Activated CD4-positive, alpha-beta T cell treated with anti-CD3 and anti-CD28 coated beads, Interleukin-2, amount 50 U/mL, for 4 hours (primary cell): ENCODE measurements at places on chromosomes 5 and 9.

DNA sequence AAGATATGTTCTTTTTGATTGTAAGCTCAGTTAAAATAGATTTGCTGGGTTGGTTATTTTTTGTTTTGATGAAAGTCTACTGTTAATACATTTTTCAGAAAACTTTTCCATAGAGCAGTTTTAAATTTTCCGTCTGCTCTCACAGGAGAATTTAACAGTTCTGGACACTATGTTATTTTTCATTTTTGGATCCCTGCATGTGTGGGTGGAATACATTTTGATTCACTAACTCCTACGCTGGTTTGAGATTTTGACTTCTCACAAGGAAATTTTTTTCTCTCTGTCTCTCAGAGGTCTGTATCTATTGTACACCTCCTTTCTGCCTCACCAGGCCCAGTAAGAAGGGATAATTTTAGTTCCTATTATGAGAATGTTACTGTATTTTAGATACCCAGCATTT, 502.4 kb downstream of the CDH10 start:
- no peak for DNase-seq

DNA sequence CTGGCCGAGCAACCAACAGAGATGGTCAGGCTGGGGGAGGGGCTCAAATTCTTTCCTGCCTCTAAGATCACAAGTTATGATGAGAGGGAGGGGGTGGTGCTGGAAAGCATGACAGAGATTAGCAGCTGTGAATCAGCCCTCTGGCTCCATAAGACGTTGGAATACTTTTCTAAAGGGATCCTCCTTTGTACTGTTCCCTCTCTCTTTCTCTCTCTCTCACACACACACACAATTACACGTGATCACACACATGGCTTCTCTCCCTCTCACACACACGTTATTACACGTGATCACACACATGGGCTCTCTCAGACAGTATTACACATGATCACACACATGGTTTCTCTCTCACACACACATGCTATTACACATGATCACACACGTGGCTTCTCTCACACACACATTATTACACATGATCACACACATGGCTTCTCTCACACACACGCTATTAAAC, at the start of gene SLC45A2:
SLC45A2 (minus strand) TSS at position 23 of the 454 bp plus-strand sequence. CDS start 110 bp downstream, outside the sequence.
- DNase-seq = no peak

GRCh38 chr5:17118631-17119030, 98.8 kb upstream of the BASP1 start:
- DNase-seq = no peak

DNA sequence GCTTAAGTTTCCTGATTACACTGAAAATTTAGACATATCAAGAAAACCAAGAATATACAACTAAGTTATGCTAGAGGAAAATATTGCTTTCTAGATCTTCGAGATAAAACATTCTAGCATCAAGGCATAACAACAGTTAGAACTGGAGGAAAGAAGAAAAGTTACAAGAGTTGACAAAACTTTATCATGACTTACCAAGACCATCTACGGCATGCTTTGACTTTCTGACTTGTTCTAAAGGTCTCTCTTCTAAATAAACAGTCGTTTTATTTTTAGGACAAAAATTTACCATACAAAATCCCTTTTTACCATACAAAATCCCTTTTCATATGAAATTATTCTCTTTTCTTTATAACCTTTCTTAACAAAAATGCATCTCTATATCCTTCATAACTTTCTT, 1110.1 kb upstream of the CDH10 start:
- DNase-seq = no peak

GRCh38 chr9:76703270-76703669, 61.0 kb upstream of the PCA3 start:
- DNase-seq = no peak

DNA sequence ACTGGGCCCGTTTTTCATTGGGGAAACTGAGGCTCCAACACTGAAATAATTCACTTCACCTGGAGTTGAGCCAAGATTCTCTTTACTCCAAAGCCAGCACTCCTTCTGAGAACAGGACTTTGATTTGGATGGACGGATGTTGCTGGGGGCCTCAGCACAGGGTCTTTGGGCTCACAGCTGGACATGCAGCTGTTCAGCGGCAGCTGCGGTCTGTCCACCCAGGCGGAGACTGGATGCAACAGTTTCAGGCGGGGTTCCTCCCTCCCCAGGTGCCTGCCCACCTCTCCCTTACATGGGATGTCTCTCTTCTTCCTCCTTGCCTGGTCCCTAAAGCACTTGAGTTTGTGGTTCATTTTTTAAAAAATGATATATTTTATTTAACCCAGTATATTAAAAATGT, 219.0 kb upstream of the IRX4 start:
- no peak for DNase-seq

DNA sequence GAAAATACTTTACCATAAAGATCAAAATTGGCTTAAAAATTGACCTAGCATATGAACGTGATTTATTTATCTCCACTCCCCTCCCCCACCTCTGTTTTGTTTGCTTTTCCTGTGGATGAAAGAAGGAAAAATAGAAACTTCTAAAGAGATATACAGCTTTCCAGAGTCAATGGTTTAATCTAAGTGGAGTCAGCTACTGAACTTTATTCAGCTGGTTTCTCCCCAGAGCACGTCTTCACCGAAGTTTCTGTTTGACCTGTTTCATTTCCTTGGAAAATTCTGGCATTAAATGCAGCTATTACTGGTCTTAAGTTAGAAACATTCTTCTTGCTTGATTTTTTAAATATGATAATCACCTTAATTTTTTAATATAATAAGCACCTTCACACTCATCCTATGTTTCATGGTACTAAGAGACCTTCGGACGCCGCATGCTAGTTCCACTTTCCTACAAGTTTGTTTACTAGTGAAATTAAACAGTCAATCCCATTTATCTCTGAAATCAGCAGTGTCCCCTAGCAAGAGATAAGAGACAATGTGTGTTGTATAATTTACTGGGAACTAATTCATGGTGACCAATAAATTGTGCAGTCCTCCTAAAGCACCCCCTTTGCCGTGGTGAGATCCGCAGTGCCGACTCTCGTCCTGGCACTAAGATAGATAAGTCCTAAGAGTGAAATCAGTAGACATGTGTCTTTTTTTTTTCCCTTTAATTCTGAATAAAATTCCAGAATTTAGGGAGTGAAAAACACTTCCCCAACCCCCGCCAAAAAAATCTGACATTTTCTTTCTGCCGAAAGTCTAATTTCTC, 89.9 kb downstream of the ARL15 start:
- no peak for DNase-seq

- DNase-seq = no peak
Observed at GRCh38 chr9:90523958-90524357, 118.7 kb downstream of the DIRAS2 start.

DNA sequence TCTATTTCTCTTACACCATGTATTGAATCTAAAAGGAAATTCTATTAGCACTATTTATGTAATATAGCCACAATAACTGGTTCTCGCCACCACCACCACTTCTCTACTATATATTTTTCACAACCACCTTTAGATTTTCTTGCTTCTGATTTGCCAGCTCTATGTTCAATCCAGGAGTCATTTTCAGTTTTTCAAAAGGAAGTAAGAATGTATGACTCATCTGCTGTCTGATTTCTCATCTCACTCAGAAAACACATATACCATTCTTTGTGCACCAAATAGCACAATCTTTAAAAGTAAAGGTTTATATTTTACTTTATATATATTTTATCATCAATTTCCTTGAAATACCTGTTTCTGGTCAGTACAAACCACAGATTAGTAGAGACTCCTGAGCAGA, 1127.5 kb downstream of the TAF11L14 start:
- DNase-seq = no peak

- DNase-seq = no peak
Observed at GRCh38 chr9:91191411-91192380, 170.0 kb downstream of the AUH start.

GRCh38 chr9:74117731-74118130, 379.4 kb upstream of the RORB start:
- DNase-seq = no peak

DNA sequence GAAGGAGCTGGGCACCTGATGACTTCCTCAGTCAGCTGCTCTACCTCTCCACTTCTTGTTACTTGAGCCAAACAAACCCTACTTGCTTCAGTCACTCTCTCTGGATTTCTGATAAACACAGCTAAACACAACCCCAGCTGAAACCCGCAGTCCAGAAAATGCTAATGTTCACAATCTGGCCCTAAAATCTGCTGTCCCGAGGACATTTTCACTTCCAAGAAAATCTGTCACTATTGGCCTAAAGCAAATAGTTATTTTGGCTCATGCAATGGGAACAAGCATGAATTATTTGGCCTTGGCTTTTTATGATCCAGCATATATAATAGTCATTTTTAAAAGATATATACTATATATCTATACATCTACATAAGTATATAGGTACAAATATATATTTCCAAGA, 19.1 kb downstream of the FAM81B start:
- DNase-seq = no peak

- no peak for DNase-seq
Observed at GRCh38 chr5:177982956-177983355, 13.1 kb downstream of the PROP1 start.

- no peak for DNase-seq
Observed at GRCh38 chr5:127856292-127856691, 153.1 kb downstream of the CCDC192 start.

- DNase-seq = no peak
Observed at GRCh38 chr5:74632947-74633356, 7.6 kb downstream of the ENC1 start.

- no peak for DNase-seq
Observed at GRCh38 chr5:12080761-12081160, 176.5 kb upstream of the CTNND2 start.

DNA sequence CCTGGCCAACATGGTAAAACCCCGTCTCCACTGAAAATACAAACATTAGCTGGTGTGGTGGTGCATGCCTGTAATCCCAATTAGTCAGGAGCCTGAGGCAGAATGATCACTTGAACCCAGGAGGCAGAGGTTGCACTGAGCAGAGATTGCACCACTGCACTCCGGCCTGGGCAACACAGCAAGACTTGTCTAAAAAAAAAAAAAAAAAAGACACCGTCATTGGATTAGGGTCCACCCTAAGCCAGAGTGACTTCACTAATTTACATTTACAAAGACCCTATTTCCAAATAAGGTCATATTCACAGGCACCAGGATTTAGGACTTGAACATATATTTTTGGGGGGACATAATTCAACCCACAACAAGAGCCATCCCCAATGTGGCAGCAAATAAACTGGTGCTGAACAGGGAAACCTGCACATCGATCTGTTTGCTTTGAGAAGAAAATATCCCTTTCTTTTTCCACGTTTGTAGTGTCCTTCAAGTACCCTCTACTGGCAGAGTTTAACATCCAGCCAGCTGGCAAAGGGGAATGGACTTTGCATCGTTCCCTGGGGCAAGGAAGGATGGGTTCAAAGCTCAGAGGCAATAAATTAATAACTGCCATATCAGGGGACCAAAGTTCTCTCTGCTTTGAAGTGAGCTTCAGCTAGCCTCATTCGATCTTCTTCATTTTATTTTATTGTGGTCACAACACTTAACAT, 3.7 kb upstream of the DNAJC25 start:
- no peak for DNase-seq
